ENCODE measurements at places on chromosomes 1 and 21.

GRCh38 chr21:44919111-44919912 lies 1.4 kb downstream of the ITGB2 start:
- DNase-seq = no peak

- DNase-seq = no peak
Observed at GRCh38 chr1:33456502-33456886, 16.0 kb upstream of the ZSCAN20 start.

DNA sequence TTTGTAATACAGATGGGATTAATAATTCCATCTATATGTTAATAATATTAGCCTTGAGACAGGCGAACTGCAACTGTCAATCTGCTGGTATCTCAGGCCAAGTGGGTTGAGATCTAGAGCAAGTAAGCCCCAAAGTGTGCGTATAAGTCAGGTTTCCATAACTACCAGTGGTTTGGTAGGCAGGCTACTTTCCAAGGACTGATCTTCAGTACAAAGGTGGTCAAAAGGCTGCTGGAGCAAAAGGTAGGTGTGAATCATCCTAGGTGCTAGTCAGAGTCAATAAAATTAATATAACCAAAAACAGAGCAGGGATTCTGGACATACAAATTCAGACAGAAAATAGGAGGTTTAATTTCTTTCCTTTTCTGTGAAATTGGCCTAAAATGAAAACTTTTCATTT lies 328.0 kb downstream of the TGFB2 start:
- DNase-seq = no peak

- no peak for DNase-seq
Observed at GRCh38 chr1:47805018-47805417, 192.2 kb downstream of the TRABD2B start.

GRCh38 chr1:68620571-68620970 lies 123.7 kb upstream of the DEPDC1 start:
- DNase-seq = no peak

DNA sequence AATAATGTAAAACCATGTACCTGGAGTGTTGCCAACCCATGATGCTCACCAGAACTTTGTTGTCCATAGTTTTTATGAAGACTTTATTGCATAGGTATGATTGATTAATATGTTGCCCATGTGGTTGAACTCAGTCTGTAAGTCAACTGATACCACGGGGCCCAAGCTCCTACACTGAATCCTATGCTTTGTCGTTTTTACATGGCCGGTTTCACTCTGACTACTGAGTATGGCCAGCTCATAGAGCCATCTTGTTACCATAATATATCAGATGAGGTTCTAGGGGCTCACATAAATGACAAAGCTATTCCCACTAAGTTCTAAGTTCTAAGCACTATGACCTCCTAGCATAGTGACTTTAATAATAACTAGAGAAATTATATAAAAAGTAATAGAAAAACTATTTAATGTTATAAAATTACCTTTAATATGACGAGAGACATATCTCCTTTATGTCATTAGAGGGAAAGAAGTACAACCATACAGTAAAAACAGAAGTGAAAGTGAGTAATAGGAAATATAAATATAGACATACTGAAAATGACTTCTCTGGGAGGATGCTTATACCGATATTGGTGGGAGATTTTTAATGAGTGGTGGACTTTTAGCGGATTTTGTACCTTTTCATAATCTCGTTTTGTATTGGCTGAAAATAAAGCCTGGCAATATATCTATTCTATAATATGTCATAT lies 983.4 kb upstream of the PRMT6 start:
- no peak for DNase-seq

DNA sequence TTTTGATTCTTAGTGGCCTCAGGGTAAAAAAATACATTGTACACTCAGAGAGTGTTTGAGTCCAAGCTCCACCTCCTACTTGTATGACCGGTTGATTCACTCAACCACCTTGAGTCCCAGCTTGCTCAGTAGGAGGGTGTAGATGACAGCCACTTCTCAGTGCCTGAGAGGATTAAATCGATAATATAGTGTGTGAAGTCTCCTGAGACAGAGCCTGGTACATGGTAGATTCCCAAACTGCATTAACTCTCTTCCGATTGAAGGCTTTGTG lies 38.4 kb downstream of the NCMAP start:
- DNase-seq = no peak

- DNase-seq = no peak
Observed at GRCh38 chr1:95313527-95313926, 79.5 kb downstream of the RWDD3 start.

DNA sequence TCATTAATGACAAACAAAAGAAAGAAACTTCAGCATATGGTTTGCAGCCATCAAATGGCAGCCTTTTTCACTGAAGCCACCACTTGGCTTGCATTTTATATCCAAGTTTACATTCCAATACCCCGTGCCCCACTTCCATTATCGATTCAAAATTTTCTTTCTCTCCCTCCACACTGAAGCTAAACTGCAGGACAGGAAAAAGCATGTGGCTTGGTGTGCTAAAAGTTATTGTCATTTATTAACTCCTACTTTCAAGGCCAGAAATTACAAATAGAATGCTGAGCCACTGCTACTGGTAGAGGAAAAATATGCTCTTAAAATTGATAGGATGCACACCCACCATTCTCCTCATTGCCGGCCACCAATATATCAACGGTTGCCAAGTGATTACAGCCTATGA lies 351.6 kb upstream of the DUSP10 start:
- DNase-seq = no peak

DNA sequence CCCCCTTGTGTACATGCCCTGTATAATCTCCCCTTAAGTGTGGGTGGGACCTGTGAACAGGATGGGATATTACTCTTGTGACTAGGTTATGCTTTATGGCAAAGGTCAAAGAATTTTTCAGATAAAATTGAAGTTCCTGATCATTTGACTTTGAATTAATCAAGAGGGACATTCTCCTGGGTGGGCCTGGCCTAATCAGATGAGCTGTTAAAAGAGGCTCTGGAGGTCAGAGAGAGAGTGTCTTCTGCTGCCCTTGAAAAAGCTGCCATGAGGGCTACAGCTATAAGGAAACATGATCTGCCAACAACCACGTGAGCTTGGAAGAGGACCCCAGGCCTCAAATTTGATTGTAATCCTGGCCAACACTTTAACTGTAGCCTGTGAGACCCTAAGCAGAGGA lies 125.6 kb upstream of the CSF3R start:
- no peak for DNase-seq

DNA sequence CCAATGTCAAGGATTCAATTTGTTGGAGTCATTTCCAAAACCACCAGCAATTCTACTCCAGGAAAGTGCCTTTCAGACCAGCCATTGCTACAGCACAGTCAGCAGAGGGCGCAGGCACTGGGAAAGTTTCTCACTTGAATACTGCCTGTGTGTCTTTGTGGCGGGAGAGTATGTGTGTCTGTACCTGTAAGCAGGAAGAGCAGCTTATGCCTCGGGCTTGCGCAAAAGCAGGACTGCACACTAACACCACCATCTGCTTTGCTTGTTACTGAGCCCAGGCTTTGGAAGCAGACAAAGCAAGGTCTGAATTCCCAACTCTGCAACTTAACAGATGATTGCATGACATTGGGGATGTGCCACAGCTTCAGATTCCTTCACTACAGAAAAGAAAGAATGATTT lies 7.0 kb upstream of the CTSE start:
- peak; percentile 94 for DNase-seq

- DNase-seq = no peak
Observed at GRCh38 chr1:217230412-217230811, 400.5 kb downstream of the GPATCH2 start.

GRCh38 chr1:225299624-225300023 lies 128.2 kb downstream of the LBR start:
- no peak for DNase-seq

GRCh38 chr1:232428786-232429530 lies 201.0 kb downstream of the SIPA1L2 start:
- DNase-seq = no peak

GRCh38 chr1:34342334-34342733 lies 165.6 kb downstream of the C1orf94 start:
- no peak for DNase-seq

GRCh38 chr1:26378088-26378878 lies 5.7 kb upstream of the ZNF683 start:
- DNase-seq = no peak

DNA sequence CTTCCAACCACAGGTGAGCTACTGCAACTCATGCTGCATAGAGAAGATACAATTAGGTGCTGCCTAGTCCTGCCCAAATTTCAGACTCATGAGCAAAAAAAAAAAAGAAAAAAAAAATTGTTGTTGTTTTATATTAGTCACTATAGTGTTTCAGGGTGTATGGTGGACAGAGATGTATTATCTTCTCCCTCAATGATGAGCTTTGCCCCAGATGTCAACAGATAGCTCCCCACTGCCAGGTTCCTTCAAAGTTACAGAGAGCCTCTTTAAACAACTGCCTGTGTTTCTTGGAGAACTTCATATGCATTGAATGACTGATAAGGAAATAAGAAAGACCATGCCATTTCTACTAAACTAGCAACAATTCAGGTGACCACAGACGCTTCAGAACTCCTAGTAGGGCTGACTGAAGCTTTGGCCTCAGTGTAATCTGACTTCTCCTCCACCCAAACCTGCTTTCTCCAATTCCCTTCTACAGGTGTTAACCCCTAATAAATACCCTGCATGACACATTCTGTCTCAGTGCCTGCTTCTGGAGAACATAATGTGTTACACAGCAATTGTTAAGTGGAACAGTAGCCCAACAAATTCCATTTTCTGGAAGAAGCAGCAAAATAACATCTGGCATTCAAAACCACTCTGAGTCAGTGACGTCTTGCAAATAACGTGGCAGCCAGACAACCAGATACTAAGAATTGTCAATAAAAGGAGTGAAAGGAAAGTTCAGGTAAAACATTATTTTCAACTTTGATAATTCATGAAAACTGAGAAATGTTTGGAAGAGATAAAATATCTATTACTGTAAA lies 147.7 kb downstream of the CDC42BPA start:
- DNase-seq = no peak

DNA sequence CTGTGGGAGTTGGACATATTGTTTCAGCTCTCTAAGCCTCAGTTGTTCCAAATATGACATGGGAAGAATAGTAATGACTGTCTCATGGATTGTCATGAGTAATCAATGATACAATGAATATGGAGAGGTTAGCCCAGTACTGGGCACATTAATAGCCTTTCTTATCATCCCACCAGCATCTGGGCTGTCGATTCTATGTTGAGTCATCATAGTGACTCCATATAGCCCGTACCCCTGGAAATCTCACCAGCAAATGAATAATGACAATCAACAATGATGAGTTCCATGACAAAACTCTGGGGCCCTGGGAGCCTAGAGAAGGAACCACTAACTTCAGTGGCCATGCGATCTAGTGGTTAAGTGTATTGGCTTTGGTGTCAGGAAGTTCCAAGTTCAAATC lies 39.7 kb upstream of the GJB5 start:
- DNase-seq = no peak

DNA sequence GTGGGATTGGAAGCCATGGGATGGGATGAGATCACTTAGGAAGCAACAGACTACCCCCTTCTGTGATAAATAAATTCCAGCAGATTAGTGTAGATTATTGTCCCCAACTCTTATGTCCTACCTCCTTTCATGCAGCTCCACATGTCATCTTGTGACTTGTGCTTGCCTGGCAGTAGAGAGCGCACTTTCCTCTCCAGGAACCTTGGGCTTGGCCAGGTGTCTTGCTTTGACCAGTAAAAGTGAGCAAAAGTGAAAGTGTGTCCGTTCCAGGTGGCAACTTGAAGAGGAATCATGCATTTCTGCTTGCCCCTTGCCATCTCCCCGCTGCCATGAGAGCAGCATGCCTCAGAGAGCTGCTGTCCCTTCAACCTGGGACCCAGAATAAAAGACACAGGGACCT lies 122.9 kb upstream of the ERG start:
- no peak for DNase-seq

GRCh38 chr1:38589036-38589435 lies 270.5 kb downstream of the RRAGC start:
- DNase-seq = no peak

All from G401 (cell line).